ENCODE measurements at places on chromosomes 11 and 22.

DNA sequence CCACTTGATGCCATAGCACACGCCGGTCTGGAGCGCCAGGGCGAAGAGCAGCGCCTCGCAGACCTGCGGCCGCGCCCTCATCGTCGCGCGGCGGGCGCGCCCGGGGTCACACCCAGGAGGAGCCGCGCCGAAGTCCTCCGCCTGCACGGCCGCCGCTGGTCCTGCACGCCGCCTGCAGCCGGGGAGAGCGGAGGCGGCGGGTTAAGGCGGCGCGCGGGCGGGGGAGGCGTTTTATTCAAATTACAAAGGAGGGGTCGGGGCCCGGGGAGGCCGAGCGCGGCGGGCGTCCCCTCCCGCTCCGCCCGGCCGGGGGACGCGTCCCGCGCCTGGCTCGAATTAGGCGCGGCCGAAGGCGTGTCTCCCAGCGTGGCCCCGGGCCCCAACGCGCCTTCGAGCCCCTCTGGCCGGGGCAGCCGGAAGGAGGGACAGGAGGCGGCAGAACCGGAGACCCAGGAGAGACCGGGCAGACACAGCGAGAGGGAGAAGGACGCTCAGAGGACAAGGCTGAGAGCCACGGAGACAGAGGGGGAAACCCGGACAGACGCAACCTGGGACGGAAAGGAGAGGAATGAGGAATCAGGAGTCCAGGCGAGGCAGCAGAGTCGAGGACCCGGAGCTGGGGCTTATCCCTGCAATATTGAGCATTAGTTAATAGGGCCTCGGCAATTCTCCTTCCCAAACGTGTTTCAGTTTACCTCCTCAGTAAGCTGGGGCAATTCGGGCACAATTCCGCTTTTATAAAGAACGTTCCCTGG lies at the start of gene WNT11:
Gene WNT11 (minus strand): TSS at position 176 of the 755 bp plus-strand sequence. CDS start 95 bp downstream, at position 81.
- no peak for DNase-seq

DNA sequence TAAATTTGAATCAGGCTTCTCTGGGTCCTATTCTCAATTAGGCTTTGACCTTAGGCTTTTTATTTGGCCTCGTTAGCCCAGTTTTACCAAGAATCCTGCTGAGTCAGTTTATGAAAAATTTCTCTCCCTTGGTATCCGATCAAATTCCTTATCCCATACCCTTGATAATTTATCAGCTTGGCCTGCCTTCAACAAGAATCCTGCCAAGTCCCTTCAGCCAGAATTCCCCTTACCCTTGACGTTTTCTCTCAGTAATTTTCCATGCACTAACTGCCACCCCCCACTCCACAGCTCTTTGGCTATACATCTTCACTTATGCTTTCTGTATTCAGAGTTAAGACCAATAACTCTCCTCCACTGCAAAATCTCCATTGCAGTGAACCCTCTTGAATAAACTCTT lies 811.0 kb upstream of the CCDC90B start:
- DNase-seq = no peak

DNA sequence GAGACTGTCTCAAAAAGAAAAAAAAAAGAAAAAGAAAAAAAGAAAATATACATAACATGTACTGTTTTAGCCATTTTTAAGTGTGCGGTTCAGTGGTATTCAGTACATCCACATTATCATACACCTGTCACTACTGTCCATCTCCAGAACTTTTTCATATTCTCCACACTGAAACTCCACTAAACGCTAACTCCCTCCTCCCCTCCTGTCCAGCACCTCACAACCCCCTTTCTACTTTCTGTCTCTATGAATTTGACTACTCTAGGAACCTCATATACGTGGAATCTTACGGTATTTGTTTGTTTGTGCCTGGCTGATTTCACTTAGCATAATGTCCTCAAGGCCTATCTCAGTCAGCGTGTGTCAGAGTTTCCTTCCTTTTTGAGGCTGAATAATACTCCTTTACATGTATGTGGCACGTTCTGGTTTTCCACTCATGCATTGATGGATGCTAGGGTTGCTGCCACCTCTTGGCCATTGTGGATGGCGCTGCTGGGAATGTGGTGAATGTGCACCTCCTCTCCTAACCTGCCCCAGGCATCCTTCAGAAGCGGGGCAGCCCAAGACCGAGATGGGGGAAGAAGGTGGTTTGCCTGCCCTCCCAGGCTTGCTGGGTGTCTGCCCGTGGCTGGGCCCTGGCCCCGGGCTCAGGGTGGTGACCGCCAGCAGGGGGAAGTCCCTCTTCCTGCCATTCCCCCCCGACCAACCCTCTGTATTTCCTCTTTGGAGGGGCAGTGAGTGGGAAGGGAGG lies 60.5 kb downstream of the BCR start:
- no peak for DNase-seq

GRCh38 chr11:45538363-45538762 lies 127.1 kb downstream of the CHST1 start:
- peak; percentile 95 for DNase-seq

- peak; percentile 82 for DNase-seq
These were observed 37.5 kb upstream of the LINC01488 start for GRCh38 chr11:69443968-69444364.

- DNase-seq = no peak
These were observed 11.7 kb upstream of the DNAJB13 start for GRCh38 chr11:73939096-73939495.

DNA sequence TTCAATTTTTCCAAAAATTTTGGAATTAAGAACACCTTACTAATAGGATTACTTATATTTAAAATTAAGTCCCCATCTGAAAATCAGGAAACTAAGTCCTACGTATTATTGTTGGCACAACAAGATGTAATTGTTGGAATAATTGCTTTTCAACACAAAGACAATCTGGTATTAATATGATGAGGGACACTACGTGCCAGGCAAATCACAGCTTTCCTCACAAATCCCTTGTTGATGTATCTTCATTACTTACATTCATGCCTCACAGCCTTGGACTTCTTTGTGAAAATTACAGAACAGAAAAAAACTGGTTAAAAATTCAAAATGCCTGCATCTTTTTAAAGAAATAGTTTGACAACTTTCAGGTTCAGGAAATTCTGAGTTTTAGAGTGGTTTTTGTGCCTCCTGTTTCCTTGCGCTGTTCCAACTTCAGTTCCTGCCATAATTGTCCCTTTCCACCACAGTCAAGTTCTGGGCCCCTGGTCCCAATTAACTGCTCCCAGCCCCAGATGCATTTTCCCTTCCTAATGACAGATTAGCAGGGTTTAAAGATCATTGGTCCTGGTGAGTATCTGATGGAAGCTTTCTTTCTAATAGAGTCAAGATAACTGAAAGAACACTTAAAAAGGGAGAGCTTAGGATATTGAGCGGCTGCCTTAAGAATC lies 23.3 kb upstream of the CCDC34 start:
- DNase-seq = no peak

DNA sequence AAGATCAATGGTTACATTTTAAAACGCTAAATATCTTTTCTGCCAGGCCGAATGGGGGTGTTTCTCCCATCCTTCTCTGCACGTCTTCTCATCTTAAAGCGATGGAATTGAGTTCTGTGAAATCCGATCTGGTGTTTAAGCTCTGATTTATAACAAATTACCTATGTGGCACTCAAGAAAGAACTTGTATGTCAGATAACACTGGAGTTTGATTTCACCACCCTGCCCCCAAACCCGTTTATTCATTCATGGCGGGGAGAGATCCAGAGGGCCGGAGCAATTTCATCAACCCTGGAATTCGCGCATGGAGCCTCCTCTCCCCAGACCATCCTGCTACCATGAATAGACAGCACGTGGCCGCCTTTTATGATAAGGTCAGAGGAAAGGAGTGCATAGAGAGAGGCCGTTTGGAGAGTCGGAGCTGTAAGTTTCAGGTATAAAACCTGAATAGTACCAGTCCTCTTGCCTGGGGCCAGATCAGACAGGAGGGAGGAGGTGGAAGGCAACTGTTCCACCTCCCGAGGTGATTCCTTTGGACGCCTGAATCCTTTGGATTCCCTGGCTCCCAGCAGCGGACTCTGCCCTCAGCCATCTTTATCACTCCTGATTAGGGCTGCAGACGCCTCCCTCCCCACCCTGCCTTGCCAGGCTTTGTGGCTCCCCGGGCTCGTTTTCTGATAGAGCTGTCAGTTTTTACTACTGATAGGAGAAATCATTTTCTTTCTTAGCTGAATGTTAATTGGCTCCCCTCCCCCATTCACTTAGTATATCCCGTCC lies 27.3 kb upstream of the NFAM1 start:
- no peak for DNase-seq

GRCh38 chr22:46076651-46077339 lies 73.5 kb upstream of the PPARA start:
- peak; percentile 29 for DNase-seq

GRCh38 chr11:122042981-122043380 lies 73.0 kb downstream of the BLID start:
- DNase-seq = no peak

DNA sequence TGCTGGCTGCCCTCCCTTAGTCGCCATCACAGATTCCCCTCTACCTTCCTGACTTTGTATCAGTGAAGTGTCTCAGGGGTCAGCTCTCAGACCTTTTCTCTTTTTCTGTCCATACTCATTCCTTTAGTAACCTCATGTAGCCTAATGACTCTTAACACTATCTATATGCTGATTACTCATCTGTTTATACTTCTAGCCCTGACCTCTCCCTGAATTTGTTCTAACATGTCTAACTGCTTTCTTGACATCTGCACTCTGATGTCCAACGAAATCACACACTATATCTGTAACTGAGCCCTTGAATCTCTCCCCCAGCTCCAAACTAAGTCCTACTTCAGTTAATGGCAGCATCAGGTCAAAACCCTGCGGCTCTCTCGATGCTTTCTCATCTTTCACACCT lies 135.8 kb upstream of the TIMP3 start:
- DNase-seq = no peak

GRCh38 chr11:70788248-70789022 lies 390.1 kb downstream of the CTTN start:
- DNase-seq = no peak

DNA sequence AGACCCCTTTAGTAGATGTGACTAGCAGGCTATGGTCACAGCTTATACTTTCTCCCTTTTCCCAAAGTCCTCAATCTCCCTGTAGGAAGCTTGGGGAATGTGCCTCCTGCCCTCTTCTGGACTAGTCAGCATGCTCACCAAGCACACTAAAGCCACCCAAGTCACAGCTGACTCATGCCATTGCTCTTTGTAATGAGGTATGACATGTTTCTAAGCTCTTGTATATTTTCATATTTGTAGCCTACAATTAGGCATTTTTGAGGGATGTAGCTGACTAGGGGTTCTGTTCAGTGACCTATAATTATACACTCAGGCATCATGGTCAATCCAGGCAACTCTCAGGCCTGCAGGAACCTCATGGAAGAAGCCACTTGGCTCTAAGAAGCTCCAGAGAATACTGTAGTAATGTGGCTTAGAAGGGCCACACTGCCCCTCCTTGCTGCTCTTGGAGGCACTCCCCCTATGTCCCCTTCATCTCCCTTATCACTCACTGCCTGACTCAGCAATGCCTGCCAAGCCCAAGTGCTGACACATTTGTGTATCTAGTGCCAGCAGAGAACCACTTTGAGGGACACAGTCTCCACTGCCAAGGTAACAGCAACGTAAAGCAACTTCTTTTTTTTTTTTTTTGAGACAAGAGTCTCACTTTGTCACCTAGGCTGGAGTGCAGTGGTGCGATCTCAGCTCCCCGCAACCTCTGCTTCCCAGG lies 86.2 kb downstream of the RPL27A start:
- no peak for DNase-seq

DNA sequence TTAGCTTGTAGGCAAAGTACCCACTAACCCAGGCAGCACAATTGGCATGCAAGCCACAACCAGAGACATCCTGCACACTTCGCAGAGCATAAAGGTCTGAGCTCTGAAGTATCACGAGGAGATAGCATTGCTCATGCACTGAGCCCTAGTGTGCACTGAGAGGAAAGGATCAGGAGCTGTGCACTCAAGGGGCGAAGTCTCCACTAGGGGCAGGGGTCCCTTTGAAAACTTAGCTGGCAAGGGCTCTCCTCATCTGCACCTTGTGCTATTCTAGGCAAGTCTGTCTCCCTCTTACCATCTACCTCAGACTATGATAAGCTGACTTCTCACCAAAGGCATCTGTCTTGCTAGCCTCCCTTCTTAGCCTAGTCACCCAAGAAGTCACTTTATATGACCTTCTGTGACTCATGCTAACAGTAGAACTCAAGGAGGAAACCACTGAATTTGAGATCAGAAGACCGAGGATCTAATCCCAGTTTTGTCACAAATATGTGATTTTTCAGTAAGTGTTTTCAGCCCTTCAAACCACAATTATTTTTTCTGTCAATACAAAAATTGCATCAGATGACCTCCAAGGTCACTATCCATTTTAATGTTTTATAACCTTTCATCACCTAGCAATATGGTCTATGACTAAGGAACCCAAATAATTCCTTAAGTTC lies 1078.0 kb downstream of the NTM start:
- DNase-seq = no peak

Measured in posterior cingulate gyrus (tissue), 11 donors.